KG1 (cell line): ENCODE measurements at places on chromosomes 3 and 15.
A peak's percentile ranks its signal among the peaks of the same experiment; 100 is the strongest.

DNA sequence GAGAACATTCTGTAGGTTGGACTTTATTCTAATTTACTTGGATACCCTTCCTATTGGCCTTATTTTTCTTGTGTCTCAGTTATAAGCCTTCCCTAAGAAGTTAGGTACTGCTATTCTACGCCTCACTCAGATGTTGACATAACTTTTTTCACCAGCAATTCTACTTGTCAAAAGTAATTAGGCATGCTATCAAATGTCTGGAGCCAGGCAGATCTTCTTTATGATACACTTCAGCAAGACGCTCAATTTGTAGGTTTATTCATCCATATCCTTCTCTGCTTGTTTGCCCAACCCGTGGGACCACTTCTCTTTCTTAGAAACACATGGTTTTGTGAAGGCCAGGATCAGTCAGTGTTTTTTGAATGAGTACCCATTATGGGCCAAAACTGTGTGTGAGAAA lies 36.2 kb upstream of the COL8A1 start:
- no peak for DNase-seq

DNA sequence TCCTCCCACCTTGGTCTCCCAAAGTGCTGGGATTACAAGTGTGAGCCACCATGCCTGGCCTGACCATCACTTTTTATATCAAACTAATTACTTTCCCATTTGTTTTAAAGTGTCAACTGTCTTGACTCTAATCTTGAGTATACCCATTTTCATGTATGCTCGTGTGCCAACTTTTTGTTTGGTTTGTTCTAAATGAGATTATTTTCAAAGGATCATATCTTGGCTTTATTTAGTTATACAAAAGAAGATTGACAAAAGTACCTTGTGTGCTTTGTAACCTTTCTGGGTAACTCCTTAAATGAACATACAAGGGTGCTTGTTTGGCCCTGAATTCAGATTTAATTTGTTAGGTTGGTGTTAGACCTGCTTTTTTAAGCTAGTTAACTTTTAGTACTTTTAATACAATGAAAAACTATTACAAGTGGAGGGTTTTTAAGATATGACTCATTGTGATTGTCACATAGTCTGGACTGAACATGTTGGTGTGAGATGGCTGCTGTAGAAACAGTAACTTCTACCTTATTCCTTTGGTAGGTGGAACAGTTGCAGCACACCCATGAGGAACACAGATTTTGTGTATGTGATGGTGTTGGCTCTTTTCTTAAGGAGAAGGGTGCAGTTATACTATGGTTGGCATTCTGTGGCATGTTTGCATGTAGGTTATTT lies 10.7 kb downstream of the KIF23 start:
- no peak for DNase-seq

DNA sequence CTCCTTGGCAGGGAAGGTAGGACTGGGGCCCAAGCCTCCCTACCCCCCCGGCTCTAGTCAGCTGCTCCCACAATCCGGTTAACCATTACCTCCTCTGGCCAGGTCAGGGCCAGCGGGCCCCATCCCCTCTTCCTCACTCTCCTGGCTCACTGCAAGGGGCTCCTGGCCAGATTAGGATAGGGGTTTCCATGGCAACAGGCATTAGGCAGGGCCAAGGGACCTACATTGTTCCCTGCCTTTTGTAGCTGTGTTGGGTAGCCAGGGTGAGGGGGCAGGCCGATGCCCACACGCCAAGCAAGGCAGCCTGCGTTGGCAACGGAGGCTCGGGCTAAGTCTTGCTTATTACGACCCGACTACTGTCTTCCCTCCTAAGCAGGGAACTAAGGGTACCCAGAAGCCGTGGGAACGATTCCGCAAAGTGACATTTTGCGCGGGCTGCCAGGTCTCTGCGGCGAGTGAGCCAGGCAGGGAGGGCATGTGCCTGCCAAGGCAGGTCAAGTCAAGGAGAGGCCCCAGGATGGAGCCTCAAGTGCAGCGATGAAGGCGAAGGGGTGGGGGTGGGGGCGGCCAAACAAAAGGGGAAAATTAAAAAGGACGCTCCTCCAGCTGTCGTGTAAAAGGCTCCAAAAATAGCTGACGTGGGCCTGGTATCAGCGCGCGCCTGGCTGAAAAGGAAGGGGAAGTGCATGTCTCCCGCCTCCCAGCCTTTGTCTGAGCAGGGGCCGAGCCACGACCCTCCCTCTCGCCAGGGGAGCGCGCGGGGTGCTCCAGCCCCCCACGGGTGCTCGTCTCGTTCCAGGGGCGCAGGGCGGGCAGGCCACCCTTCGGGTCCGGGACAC lies 919 bp downstream of the IDH2 start:
- DNase-seq: peak; percentile 19

- no peak for DNase-seq
Observed at GRCh38 chr3:131561511-131561910, 58.7 kb upstream of the MRPL3 start.

DNA sequence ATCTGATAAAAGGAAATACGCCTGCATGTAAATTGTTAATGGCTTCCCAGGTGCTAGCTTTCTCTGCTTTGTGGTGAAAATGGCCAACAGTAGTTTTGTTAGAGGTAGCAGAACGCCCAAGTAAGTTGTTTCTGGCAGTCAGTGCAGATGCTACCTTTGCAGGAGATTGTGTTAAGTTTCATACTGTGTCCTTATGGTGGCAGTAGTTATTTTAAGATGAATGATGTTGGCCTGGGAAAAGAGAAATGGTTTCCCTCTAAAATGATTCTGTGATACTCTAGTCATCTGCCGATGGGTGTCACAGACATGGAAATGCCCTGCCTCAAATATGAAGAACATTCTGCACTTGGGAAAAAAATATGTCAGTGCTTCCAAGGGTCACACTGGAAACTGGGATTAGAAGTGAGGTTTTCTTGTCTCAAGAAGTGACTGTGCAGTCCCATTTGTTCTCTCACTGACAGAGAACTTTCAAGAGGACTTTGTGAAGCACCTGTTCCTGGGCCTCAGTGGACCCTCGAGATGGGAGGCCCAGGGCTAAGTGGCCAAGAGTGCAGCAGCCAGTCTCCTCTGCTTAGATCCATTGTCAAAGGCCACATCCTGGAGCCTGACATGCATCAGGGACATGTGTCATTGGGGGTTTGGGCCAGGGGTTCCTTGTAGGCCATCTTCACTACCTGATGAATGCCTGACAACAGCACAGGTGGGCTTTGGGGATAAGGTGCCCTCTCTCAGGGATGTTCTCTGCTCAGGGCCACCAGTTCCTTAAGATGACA lies 393.3 kb downstream of the CACNA2D3 start:
- no peak for DNase-seq

DNA sequence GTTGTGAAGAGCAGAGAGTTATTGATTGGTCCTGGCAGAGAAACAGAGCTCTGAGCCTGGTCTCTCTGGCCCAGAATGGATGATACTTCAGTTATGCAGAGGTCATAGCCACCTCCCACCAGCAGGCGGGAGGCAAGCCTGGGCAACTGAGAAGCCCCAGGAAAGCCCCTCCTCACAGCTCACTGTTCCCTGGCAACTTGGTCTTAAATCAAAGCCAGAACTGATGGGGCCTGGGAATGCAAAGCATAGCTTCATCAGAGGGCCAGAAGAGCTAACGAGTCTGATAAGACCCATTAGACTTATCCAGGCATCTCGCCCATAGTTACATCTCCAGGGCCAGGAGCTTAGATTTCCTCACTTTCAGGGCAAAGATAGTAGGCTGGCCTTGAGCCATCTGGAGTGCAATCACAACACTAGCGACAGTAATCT lies 5.5 kb upstream of the COLQ start:
- no peak for DNase-seq

GRCh38 chr3:49238274-49239127 lies 38.5 kb downstream of the C3orf62 start:
- DNase-seq: peak; percentile 60

DNA sequence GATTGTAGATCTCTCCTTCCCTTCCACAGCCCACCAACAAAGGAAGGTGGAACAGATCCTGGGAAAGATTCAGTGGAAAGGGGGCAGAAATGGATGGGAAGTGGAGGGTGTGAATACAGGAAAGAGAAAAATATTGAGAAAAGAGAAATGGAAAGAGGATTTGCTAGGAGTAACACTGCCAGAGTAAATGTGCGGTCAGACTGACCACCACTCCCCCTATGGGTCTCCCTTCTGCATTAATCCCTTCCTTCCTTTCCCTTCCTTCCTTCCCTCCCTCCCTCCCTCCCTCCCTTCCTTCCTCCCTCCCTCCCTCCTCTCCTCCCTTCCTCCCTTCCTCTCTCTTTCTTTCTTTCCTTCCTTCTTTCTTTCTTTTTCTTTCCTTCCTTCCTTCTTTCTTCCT lies 12.0 kb upstream of the COMMD2 start:
- no peak for DNase-seq

DNA sequence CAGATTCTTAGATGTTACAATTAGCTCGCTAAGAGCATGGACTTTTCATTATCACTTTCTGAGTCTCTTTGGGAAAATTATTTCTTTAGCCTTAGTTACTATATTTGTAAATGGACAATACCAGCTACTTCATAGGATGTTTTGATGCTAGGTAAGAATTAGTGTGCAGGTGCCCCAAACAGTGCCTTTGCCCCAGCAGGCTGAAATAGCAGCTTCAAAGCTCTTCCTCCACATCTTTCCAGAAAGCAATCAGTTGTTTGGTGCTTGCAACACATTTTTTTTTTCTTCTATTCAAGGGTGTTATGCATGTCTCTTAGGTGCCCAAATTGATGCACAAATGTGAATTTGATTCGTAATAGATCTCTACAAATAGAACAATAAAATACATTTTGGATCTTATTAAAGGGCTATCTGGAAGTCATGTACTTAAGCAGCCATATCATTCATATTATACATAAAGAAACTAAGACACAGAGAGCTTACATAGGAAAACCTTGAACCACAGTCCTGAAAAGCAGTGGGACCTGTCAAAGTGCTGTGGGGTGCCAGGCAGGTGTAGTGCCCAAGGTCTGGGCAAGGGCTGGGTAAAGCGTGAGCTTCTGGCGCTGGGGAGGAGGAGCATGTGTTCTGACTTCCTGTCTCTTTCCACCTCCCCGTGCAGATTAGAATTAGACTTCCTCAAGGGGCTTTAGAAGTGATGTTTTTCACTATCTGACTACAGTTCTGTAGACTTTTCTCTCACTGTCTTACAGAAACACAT lies 62.9 kb downstream of the FNDC3B start:
- peak; percentile 23 for DNase-seq

GRCh38 chr15:98873441-98874218 lies 134.0 kb downstream of the PGPEP1L start:
- no peak for DNase-seq

DNA sequence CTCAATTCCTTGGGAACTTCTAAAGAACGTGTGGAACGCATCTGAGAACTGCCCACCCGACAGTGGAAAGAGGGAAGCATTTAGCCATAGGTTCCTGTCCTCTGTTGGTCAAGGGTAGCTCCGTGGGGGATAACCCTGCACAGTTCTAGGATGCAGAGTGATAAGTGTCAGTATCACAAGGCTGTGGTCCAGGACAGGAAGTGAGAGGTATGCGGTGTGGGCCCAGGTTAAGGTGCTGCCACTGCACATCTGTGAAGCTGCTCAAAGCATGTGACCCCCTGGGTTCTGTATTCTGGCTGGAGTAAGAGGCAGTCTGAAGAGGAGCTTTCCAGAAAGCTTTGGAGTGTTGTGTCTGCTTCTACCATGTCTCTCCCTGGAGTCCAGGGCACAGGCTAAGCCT lies 51.7 kb upstream of the HES1 start:
- no peak for DNase-seq

DNA sequence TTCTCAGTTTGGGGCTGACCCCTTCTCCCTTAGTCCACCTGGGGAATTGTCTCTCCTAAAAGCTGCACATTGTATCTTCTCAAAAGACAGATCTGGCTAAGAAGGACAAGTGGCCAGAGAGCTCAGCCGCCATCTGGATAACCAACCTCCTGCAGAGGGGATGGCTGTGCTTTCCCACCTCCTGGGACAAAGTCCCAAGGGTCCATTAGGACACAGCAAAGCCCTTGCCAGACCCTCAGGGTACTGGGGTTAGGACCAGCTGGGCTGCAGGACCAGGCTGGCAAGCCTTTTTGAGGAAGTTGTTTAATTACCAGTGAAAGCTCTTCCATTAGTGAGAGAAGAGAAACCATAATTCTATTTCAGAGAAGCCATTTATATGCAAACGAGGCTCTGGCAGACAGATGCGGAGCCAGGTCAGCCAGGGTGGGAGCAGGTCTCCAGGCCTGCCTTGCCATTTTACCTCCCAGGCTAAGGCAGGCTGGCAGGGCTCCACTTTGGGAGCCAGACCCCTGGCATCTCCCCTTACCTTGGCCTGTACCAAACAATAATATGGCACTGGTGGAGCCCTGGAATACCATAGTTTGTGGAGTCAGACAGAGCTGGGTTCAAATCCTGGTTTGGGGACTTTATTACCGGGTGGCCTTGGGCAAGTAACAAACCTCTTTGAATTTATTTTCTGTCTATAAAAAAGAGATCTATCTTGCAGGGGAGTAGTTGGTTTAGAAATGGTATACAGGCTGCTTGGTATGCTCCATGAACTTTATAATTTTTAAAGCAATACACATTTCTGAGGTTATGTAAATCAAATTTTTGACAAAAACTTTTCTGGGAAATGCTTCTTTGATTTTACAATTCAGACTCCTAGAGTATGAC lies 17.9 kb downstream of the SHF start:
- DNase-seq: no peak

DNA sequence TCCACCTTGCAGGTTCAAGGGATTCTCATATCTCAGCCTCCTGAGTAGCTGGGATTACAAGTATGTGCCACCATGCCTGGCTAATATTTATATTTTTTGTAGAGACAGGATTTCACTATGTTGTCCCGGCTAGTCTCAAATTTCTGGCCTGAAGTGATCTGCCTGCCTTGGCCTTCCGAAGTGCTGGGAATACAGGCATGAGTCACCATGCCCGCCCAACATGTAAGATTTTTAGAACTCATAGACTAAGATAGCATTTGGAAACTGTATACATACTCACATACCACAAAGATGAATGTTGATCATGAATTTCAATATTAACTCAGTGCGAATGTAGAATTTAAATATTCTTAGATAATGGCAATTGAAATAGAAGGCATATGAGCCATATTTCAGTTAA lies 718.9 kb downstream of the NLGN1 start:
- no peak for DNase-seq

DNA sequence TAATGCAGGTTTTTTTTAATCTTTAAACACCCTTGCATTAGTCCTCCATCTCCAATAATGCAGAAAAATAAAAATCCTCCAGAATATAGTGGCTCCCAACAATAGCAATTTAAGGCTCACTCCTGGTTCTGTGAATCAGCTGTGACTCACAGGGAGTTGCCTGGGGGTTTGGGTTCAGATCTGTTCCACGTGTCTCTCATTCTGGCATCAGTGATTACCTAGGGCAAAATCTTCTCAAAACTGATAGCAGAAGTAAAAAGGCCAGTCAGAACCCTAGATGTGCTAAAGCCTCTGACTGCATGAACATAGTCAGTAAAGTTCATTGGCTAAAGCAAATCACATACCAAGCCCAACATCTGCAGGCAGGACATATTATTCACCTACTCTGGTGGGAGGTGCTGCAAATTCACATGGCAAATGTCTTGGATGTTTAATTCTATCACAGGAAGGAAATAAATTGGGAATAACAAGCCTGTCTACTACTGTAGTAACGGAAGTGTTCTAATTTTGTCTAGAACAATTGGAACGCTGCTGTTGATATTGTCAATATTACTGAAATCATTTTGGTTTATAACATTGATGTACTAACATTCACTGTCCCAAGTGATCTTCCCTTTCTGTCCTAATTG lies 364.1 kb upstream of the CNTN4 start:
- DNase-seq: no peak
